ENCODE measurements at places on chromosomes 11 and 22.

GRCh38 chr22:36829370-36830002 lies 12.7 kb upstream of the PVALB start:
- DNase-seq: no peak

GRCh38 chr11:8227156-8228152 lies 36.2 kb downstream of the LMO1 start:
- no peak for DNase-seq

GRCh38 chr22:11598492-11599440 lies 3929.2 kb upstream of the OR11H1 start:
- DNase-seq: no peak

DNA sequence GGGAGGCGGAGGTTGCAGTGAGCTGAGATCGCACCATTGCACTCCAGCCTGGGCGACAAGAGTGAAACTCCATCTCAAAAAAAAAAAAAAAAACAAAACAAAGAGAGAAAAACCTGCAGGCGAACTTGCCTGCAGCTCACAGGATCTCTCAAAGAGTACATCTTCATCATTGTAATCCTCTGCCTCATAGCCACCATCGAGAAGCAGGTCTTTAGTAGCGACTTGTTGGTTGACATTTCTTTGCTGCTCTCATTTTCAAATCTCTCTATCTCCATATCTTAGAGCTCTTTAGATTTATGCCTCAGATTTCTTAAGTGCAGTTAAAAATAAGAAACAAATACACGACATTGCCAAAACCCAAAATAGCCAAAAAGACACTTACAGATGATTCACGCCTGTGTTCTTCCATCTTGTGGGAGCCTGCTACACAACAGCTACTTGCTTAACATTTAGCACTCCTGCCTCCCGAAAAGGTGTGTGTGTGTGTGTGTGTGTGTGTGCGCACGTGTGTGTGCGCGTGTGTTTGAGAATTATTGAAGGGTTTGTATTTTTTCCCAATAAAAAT lies 14.6 kb downstream of the FAM227A start:
- DNase-seq: no peak

GRCh38 chr22:37231406-37232139 lies 12.5 kb downstream of the RAC2 start:
- no peak for DNase-seq

DNA sequence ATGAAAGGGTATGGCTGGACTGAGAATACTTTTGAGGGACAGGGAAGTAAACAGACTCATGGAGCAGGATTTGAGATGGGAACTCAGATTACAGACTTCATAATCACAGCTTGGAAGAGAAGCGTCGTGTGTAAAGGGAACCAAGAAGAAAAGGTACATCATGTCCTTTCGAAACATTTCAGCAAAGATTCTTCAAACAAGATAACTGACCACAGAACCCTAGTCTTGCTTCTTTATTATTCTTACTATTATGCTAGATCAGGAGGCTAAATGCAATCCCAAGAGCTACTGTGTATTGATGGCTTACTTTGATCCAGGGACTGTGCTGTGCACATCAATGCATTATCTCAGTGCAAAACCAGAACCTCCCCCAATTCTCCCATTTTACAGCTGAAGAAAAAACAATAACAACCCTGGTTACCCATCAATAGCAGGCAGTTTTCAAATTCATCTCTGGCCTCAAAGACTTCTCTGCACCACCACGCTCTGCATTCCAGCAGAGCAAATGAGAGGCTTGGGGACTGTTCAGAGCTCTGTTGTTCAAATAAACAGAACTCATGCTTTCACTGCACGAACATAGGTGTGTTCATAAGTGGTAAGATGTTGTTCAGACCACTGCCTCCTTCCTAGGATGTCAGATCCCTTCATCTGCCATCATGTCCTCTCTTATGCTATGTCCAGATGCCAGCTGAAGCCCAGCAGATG lies 104.8 kb upstream of the NAV2 start:
- no peak for DNase-seq

GRCh38 chr11:114121138-114121537 lies 61.6 kb downstream of the ZBTB16 start:
- no peak for DNase-seq

DNA sequence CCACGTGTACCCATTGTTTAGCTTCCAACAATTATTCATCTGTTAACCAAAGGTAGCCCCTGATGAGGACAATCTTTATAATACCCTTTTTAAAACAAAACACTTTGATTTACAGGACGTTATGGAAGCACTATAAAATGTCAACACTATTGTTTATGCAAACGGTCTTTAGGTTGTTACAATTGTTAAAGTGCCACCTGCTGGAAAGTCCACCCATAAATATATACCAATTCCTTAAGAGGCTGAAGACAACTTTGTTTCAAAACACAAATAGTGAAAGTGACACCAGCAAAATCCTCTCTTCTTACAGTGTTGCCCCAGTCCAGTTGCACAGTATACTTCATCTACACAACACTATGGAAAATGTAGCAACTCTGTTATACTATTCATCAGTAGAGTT lies 68.9 kb upstream of the SLN start:
- DNase-seq: no peak

- no peak for DNase-seq
Observed at GRCh38 chr11:128057786-128058395, 529.5 kb downstream of the ETS1 start.

DNA sequence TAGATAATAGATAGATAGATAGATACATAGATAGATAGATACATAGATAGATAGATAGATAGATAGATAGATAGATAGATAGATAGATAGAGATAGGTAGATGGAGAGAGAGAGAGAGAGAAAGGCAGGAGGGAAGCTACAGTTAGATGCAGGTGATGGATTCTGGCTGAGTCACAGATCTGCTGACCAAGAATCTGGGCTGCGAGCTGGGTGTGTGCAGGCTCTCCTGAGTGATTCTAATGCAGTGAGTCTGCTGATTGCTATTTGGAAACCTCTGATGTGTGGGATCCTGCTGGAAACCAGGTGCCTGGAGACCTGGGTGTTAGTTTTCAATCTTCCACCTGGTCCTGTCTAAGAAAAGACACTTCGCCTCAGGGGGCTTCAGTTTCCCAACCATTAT lies 1441.8 kb downstream of the TBC1D22A start:
- DNase-seq: no peak

DNA sequence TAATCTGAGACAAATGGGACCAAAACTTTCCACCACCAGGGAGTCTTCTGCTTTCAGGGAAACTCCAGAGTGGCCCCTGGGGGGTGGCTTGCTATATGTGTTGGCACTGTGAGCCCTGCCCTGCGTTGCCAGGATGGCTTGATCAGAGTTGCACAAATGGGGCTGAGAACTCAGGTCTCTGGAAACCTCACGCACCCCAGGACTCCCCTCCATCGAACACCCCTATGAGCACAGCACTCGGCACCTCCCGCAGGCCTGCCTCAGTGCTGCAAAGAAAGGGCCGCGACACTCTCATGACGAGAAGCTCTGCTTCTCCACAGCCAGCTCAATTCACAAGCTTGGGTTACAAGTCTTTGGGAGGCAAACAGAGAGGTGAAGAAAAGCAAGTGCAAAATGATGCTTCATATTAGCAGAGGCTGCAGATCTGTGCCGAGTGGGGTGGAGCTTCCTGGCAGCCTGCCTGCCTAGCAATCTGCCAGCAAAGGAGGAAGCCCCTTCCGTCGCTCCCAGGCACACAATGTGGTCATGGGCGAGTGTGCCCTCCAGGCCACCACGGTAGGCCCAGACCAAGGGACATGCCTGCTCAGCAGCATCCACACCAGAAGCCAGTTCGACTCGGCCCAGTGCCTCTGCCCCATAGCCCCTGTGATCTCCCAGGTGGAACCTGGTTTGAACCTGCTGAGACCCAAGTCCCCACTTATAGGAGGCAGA lies 55.7 kb downstream of the MYH9 start:
- no peak for DNase-seq

GRCh38 chr22:36411589-36412258 lies 24.0 kb upstream of the MYH9 start:
- DNase-seq: no peak

GRCh38 chr11:27254744-27255446 lies 108.1 kb downstream of the CCDC34 start:
- no peak for DNase-seq

DNA sequence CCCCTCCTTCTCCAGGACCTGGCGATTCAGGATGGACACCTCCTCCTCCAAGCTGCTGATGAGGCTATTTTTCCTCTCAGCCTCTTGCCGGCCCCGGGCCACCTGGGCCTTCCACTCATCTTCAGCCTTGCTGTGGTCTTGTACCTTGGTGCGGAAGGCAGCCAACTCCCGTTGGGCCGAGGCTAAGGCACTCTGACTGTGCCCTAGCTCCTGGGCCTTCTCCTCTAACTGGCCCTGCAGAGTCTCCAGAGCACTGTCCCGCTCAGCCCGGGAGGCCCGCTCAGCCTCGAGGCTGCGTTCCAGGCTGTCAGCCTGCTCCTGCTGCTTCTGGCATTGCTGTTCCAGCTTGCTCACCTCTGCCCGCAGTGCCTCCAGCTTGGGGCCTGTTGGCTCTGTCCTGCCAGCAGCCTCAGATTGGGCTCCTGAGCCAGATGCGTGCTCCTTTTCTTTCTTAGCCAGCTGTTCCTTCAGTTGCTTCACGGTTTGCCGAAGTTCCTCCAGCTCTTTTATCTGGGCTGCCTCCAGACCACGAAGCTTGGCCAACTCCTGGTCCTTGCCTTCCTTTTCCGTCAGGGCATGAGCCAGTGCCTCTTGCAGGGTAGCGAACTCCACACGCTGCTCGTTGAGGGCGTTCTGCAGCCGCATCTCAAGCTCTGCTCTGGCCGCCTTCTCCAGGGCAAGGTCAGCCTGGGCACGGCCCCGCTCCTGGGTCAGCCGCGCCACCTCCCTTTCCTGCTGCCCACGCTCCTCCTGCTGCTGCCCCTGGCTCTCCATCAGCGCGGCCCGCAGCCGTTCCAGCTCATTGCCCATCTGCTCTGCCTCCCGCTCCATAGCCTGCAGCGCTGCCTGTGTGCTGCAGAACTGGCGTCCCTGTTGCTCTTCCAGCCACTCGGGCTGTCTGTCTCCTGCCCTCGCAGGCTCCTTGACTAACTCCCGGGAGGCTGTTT lies 15.3 kb downstream of the IL18BP start:
- DNase-seq: no peak

GRCh38 chr22:26949193-26949592 lies 291.8 kb downstream of the MIAT start:
- DNase-seq: no peak

GRCh38 chr11:115886422-115886733 lies 382.2 kb upstream of the CADM1 start:
- no peak for DNase-seq

DNA sequence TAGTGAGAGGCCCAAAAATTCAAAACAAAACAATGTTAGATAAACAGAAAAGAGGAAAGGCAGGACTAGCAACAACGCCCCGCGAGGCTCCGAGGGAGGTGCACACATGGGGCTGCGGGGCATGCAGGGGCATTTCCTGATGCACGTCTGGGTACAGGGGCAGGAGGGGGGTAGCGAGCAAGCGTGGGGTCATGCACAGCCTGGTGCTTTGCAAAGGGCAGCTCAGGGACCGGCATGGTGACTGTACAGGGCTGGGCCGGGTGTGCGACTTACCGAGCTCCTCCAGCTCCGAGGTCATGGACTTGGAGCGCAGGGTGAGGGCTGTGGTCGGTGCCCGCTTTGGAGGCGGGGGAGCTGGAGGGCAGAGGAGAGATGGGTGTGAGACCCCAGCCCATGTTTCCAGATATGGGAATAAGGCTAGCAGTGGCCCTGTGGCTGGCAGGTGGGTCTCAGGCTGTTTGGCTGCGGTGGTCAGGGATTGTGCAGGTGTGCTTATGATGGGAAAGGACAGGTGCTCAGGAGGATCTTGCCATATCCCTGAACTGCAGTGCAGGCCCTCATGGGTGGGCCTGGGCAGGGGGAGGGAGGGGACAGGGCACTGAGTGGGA lies 103.7 kb downstream of the CTTN start:
- no peak for DNase-seq

GRCh38 chr11:10728789-10729472 lies 22.1 kb upstream of the CTR9 start:
- DNase-seq: no peak

GRCh38 chr11:128908391-128909246 lies 17.5 kb downstream of the KCNJ5 start:
- no peak for DNase-seq

GRCh38 chr11:68002938-68003845 lies 705 bp downstream of the UNC93B1 start:
- DNase-seq: peak; percentile 30

DNA sequence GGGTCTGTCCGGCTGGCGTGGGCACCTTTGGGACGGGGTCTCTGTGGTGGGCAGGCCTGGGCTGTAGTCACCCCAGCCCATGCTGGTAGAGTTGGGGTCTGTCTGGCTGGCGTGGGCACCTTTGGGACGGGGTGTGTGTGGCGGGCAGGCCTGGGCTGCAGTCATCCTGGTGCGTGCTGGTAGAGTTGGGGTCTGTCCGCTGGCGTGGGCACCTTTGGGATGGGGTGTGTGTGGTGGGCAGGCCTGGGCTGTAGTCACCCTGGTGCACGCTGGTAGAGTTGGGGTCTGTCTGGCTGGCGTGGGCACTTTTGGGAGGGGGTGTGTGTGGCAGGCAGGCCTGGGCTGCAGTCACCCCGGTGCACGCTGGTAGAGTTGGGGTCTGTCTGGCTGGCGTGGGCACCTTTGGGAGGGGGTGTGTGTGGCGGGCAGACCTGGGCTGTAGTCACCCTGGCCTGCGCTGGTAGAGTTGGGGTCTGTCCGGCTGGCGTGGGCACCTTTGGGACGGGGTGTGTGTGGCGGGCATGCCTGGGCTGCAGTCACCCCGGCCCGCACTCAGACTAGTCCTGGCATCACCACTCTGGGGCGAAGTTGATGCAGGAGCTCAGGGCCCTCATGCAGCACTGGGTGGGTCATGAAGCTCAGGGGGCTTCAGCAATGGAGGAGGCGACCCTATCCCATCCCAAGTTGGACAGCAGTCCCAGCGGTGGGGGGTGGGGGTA lies 19.3 kb downstream of the PRR33 start:
- no peak for DNase-seq

GRCh38 chr22:37852418-37852817 lies 3.2 kb downstream of the EIF3L start:
- no peak for DNase-seq

DNA sequence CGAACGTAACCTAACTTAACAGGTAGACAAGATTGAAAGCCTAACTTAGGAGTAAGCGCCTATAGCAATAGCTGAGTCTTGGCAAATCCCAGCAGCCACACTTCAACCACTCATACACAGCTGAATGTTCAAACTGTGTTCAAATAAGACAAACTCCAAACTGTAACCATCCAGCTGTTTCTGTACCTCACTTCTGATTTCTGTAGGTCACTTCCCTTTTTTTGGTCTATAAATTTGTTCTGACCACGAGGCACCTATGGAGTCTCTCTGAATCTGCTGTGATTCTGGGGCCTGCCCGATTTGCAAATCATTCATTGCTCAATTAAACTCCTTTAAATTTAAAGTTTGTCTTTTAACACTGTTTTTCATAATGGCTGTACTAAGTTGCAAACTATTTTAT lies 8.2 kb upstream of the TENM4 start:
- no peak for DNase-seq

DNA sequence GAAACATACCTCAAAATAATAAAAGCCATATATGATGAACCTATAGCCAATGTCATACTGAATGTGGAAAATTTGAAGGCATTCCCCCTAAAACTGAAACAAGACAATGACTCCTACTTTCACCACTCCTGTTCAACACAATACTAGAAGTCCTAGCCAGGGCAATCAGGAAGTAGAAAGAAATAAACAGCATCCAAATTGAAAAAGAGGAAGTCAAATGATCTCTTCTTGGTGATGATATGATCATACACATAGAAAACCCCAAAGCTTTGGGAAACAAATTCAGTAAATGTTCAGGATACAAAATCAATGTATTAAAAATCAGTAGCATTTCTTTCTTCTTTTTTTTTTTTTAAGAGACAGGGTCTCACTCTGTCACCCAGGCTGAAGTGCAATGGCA lies 109.9 kb downstream of the DLG2 start:
- no peak for DNase-seq

Measured in stimulated activated CD4-positive, alpha-beta T cell treated with anti-CD3 and anti-CD28 coated beads, TNF-alpha, amount 100 ng/mL, for 4 hours (primary cell).